ENCODE measurements at places on chromosomes 7 and 10.
A peak's percentile ranks its signal among the peaks of the same experiment; 100 is the strongest.

GRCh38 chr7:41886901-41887311, 184.0 kb upstream of the INHBA start:
- no peak for DNase-seq

- no peak for DNase-seq
Measured at GRCh38 chr7:93958651-93959050, 37.1 kb downstream of the GNG11 start.

GRCh38 chr10:97332591-97333350, 1.8 kb downstream of the FRAT2 start:
- peak; percentile 40 for DNase-seq

DNA sequence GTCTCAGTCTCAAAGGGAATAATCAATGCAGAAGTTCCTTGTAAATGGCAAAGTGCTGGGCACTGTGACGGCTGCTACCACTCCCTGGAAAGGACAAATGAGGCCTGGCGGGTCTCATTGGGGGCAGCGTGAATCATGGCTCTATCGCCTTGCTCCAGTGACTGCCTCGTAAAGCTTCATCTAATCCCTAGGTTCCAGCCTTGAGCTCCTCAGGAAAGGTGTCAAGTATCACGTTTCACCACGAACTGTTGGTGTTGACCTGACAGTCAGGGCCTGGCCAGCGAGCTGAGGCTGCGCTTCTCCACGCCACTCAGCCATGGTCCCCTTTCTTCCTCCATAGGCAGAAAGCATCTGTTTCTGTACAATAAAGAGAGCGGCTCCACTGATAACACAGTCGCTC, 126.7 kb upstream of the ZNF32 start:
- no peak for DNase-seq

DNA sequence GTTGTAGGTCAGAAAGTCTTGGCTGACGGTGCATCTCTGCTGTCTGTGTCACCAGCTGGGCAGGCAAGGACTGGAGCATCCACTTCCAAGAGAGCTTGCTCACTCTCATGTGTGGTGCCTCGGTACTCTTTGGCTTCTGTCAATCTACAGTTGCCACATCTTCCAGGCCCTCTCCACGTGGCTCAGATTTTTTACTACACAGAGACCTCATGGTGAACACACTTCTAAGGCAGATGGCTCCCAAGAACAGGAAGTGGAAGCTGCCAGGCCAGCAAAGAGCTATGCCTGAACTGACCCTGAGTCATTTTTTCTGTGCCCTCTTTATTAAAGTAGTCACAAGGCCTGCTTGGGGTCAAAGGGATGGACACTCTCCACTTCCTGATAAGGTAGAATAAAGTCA, 351.5 kb upstream of the AUTS2 start:
- DNase-seq = no peak

DNA sequence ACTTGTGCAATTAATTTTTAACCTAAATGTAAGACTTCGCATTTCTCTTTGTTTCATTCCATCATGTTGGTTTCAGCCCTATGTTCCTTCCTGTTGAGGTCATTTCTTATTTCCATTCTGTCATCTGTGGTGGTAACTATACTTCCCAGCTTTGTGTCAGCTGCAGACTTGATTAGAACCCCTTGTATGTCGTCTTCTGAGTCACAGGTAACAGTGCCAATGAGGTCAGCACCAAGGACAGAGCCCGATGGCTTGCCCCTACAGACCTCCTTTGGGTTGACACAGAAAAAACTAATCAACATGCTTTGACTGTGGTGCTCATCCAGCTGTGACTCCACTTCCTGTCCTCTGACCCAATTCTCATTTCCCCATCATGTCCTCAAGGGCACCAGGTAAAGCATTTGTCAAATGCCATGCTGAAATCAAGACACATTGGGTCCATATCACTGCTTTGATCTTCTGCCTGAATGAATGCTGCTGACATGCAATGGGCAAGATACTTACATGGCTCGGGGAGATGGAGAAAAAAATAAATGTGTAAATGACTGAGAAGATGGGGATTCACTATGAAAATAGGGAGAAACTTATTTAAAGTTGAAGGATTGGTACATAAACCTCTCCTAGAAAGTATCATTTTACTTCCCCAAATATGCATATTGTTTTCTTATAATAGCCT, 25.6 kb upstream of the CRTAC1 start:
- peak; percentile 23 for DNase-seq

All from activated T-cell treated with anti-CD3 and anti-CD28 coated beads, Interleukin-2, amount 50 U/mL, for 48 hours (primary cell).